ENCODE measurements at places on chromosomes 12 and 14.

DNA sequence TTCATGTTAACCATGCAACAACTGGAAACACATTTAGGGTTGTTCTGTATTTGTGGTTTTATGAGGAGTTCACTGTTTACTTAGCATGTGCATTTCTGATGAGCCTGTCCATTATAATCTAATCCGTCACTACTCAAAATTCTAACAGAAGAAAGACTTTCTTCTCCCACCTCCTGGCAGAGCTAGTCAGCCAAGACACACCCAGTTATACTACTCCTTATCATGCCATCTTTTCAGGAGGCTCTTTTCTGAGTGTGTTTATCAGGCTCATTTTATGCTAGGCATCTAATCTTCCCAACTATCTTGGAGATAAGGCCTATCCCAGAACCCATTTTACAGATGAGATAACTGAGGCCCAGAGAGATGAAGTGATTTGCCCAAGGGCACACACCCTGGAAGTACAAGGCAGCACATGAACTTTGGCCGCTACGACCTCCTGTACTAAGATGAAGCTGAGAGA, 10.4 kb upstream of the MED13L start:
- no peak for DNase-seq

GRCh38 chr12:130097798-130098255, 64.4 kb upstream of the FZD10 start:
- no peak for DNase-seq

DNA sequence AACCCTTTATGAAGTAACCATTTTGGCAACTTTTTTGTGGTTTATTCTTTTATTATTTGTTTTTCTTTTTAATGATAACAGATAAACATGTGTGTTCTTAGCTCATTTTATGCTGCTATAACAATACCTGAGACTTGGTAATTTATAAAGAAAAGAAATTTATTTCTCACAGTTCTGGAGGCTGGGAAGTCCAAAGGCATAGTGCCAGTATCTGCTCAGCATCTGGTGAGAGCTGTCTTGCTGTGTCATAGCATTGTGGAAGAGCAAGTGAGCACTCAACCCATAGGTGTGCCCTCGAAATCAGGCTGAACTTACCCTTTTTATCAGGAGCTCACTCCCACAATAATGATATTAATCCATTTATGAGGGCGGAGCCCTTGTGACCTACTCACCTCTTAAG, 8.0 kb upstream of the SCFD1 start:
- DNase-seq: no peak

DNA sequence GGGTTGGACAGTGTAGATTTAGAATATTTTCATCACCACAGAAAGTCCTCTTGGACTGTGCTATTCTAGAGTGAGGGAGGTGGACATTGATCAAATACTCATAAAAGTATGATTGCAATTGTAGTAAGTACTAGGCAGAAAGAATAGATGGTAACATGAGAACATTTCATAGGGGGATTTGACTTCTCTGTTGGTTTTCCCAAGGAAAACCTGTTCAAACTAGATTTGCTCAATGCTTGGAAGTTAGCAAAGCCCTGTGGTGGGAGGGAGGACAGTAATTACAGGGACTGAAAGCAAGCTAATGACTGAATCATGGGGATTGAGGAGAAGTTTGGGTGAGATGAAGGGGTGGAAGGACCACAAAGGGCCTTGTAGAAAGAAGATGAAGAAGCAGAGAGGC, 24.4 kb upstream of the EID3 start:
- DNase-seq: no peak

DNA sequence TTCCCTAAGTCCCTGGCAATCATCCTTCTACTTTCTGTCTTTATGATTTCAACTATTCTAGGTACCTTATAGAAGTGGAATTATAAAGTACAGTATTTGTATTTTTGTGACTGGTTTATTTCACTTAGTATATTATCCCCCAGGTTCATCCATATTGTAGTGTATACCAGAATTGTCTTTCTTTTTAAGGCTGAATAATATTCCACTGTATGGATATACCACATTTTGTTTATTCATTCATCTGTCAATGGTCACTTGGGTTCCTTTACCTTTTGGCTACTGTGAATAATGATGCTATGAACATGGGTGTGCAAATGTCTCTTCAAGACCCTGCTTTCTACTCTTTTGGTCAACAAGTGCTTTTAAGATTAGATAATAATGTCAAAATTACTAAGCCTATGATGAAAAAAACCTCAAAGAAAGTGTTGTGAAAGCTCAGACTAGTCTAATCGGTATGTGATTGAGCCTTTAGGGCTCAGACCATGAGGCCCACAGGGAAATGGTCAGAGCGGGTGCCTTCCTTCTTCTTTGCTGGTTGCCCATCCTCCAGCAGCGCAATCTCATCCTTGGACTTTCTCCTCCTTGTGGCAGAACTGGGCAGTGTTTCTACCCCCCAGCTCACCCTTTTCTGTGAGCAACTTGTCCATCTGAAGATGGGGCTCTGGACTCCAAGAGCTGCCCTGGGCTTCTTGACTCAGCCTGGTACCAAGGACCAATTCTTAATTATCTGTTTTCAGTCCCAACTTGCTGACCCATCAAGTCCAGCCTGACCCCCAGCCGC, 105.4 kb downstream of the TTC8 start:
- DNase-seq: no peak

- DNase-seq: peak; percentile 49
Observed at GRCh38 chr14:70073924-70074566, 114.7 kb downstream of the SLC8A3 start.

DNA sequence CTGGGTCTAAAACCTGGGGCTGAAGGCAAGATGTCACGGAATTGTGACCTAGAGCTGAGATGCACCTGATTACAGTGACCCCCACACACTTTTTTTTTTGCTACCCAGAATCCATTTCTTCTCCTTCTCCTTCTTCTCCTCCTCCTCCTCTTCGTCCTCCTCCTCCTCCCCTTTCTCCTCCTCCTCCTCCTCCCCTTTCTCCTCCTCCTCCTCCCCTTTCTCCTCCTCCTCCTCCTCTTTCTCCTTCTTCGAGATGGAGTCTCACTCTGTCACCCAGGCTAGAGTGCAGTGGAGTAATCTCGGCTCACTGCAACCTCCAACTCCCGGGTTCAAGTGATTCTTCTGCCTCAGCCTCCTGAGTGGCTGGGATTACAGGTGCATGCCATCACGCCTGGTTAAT, 19.4 kb upstream of the FLVCR2 start:
- DNase-seq: no peak

- no peak for DNase-seq
Observed at GRCh38 chr12:131511803-131512561, 198.9 kb upstream of the SFSWAP start.

- DNase-seq: no peak
Observed at GRCh38 chr12:49039421-49040363, 20.9 kb downstream of the KMT2D start.

DNA sequence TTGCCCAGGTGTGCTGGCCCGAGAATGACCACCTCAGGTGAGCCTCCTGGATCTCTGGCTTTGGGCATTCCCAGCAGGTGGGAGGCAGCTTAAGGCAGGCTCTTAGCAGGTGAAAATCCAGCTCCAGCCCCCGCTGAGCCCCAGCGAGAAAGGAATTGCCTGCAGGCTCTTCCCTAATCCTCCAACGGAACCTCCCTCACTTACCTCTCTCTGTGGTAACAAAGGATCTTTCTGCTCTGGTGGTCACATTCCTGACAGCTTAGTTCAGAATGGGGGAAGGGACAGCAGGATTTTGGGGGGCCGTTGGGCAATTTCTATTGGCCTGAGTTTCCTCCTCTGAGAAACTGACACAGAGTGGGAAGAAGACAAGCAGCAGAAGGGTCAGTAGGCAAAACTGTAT, 116.0 kb upstream of the LHX5 start:
- no peak for DNase-seq

GRCh38 chr14:90281261-90281660, 24.9 kb downstream of the PSMC1 start:
- peak; percentile 82 for DNase-seq

DNA sequence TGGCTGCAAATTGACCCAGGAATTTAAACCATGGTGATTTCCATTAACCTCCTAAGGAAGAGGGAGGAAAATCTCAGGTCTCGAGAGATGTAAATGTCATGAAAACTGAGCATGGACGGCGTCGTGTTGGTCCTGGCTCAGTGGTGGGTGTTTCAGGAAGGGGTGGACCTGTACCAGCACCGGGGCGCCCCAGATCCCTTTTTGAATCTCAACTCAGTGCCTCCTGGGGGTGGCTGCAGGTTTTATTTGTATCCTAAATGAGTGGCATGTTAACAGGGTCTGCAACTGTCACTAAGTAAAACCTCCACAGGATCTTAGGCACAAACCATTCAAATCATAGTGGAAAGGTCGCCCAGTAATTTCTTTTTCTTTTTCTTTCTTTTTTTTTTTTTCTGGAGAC, 101.3 kb downstream of the ASCL4 start:
- no peak for DNase-seq

DNA sequence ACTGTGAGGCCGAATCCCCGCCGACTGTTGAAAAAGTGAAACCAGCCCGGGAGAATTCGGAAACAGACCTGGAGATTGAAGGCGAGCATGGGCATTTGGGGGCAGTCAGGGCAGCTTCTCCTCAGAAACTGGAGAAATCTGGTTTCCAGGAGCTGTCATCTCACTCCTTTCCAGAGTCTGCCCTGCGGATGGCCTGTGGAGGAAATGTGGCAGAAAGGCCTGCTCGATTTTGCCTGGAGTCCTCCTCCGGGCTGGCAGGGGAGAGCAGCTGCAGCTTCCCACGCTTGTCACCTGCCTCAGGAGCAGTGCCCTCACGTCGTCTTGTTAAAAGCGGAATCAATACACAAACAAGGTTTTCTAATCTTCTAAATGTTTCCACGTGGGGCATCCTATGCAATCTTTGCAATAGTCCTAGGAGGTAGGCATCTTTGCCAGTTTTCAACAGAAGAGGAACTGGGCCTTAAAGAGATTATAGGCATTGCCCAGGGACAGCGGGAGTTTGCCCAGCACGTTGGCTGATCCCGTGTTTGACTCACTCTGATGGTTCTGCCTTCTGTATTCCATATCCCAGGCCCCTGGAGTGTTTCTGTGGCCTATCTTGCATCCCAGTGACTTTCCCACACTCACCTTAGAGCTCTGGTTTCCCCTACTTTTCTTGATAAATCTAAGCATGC, 2.3 kb downstream of the LRRC74A start:
- DNase-seq: no peak

DNA sequence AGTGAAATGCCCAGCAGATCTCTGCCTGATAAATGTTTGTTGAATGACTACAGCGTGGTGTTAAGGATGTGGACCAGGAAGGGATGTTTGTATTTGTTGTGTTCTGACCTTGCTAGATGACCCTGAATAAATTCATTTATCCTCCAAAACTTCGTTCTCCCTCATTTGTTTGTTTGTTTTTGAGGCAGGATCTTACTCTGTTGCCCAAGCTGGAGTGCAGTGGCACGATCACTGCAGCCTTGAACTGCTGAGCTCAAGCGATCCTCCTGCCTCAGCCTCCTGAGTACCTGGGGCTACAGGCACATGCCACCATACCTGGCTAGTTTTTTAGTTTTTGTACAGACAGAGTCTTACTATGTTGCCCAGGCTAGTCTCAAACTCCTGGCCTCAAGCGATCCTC, 96.7 kb downstream of the TSPAN9 start:
- DNase-seq: no peak

DNA sequence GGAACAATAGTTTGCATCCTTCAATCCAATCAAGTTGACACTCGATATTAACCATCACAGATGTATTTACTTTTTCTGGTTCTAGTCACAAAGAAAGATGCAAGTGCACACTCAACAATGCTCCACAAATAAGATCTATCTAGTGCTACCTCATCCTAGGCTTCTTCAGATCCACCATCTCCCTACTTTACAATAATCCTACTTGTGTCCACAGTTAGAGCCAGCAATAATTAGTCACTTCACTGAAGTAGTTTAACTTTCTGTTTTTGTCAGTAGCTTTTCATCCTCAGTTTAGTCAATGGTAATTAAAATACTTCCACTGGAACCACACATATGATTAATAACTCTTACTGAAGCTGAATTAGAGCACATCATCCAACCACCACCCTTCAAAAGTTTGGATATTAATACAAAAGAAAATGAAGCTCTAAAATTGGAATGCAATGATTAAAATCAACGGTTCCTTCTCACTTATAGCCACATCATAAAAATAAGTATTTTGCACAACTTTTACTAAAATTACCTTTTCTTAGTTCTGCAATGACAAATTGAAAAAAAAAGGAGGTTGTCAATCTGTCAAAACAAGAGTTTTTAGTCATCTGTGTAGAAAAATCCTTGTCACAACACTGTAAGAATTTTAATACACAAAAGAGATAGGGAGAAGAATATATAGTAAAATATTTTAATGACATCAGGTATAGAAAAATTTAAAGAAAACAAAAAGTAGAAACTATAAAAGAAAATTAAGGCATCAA, 28.2 kb upstream of the SNRPF start:
- DNase-seq: no peak

GRCh38 chr14:60594062-60594461, 55.2 kb downstream of the SIX1 start:
- no peak for DNase-seq

- DNase-seq: no peak
Observed at GRCh38 chr14:50864946-50865345, 6.9 kb upstream of the ABHD12B start.

DNA sequence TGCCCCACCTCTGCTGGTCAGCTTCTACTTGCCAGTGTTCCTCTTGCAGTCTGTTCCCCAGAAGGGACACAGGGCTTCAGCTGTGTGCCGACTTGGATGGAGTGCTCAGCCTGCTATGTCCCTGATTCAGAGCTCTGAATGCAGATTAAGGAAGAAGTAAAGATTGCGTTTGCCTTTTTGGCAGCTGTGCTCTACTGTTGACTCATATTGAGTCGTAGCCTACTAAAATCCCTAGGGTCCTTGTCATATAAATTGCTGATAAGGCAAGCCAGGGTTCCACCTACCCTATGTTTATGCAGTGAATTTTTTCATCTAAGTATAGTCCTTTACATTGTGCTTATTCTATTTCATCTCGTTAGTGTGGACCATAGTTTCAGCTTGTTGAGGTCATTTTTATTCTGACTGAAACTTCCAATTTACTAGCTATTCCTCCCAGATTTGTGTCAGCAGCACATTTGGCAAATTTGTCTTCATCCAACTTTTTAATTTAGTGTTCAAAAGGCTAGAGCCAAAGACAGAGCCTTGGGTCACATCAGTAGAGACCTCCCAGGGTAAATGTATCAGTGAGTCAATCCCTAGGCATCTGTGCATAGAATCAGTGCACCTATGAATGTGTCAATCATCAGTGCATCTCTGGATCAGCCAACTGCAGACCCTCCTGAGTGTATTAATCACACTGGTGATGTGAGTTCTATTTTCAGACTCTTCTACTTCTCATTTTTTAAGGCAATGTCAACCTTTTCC, 31.9 kb downstream of the CACNA1C start:
- peak; percentile 65 for DNase-seq

GRCh38 chr14:39038542-39038941, 64.5 kb downstream of the SEC23A start:
- no peak for DNase-seq

GRCh38 chr14:101992708-101993107, 28.3 kb downstream of the DYNC1H1 start:
- no peak for DNase-seq

- DNase-seq: peak; percentile 42
Observed at GRCh38 chr14:55354500-55354899, 57.1 kb downstream of the ATG14 start.

GRCh38 chr12:120791669-120792176, 66.1 kb downstream of the ACADS start:
- DNase-seq: no peak

All from brain microvascular endothelial cell (primary cell).